CD4-positive, alpha-beta memory T cell (primary cell): ENCODE measurements at places on chromosomes 2 and 18.

GRCh38 chr2:9422321-9423099, 818 bp downstream of the ITGB1BP1 start:
- peak; percentile 31 for DNase-seq

DNA sequence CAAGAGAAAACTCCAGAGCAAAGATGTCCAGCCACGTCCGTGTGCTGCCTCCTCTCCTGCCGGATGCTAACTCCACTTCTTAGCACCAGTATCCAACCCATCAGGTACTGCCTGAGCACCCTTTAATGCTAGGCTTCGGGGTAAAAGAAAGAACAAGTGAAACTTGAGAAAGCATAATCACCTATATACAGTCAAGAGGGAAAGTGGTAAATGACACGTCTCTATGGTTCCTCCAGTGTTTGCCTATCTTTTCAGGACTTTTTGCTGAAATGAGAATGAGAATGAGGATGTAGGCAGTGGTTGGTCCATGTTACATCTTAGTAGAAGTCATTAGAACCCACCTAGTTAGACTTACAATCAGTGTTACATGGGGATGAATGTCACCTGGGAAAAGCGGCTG, 47.9 kb downstream of the EPHA4 start:
- DNase-seq = no peak

DNA sequence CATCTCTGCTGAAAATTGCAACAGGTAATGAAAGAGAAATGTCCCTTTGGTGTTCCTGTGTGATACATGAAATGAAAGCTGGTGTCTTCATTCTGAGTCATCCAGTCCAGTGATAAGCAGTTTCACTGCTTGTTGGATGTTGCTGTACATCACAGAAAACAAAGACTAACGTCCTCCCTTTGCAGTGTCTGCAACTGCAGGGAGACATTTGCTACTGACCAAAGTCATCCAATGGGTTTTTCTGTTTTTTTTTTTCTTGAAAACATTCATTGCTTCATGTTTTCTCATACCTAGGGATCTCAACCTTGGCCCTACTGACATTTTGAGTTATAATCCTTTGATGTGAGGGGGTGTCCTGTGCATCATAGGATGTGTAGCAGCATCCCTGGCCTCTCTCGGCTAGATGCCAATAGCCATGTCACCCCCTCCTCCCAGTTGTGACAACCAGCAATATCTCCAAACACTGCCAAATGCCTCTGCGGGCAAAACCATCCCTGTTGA, 63.6 kb upstream of the FZD5 start:
- no peak for DNase-seq

DNA sequence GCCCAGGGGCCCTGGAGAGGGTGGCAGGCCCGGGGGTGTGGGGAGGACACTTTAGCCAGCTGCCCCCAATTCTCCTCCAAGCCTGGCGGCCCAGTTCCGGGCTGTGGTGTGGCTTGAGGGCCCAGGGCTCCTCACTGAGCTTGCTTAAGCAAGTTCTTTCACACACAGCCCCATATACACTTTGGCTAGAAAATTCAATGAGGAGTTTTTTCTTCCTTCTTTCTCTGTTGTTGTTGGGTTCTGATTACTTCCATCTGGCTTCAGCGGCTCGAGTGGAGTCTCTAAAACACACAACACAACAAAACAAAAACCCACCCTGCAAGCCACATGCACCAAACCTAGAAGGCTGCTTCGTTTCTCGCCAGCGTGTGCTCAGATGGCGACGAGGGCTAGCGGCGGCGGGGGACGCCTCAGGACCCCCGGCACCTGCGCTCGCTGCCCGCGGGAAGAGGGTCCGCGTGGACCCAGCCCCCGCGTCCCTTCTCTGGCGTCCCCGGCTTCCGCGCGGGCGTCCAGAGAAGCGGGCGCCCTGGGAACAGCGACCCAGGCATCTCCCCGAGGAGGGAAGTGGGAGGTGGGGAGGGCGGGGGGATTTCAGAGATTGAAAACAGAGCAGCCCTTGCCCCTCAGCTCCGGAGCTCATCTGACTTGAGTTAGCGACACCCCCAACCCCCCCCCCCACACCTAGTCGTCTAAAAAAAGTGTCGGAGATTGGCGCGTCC, 577 bp upstream of the GLI2 start:
- no peak for DNase-seq

GRCh38 chr2:207902821-207903220, 122.5 kb downstream of the PLEKHM3 start:
- no peak for DNase-seq

GRCh38 chr2:216012830-216013079, 596 bp downstream of the MREG start:
- DNase-seq = no peak

DNA sequence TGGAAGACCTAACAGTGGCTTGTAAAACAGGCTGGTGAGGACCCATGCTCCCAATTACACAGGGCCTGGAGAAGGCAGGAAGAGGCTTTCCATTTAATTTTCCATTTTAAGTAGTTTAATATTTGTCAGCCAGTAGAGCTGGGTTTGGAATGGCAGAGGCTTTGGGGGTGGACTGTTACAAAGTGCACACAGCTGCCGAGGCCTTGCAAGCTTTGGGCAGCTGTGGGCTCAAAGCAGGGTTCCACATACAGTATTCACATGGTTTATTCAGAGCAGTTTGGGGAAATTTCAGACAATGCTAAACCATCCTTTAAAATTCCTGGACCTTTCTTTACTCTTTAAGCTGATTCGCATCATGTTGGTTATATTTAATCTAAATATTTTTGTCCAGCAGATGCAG, 132.6 kb downstream of the WDSUB1 start:
- DNase-seq = no peak

- no peak for DNase-seq
Observed at GRCh38 chr2:175151791-175152190, 16.2 kb downstream of the ATF2 start.

DNA sequence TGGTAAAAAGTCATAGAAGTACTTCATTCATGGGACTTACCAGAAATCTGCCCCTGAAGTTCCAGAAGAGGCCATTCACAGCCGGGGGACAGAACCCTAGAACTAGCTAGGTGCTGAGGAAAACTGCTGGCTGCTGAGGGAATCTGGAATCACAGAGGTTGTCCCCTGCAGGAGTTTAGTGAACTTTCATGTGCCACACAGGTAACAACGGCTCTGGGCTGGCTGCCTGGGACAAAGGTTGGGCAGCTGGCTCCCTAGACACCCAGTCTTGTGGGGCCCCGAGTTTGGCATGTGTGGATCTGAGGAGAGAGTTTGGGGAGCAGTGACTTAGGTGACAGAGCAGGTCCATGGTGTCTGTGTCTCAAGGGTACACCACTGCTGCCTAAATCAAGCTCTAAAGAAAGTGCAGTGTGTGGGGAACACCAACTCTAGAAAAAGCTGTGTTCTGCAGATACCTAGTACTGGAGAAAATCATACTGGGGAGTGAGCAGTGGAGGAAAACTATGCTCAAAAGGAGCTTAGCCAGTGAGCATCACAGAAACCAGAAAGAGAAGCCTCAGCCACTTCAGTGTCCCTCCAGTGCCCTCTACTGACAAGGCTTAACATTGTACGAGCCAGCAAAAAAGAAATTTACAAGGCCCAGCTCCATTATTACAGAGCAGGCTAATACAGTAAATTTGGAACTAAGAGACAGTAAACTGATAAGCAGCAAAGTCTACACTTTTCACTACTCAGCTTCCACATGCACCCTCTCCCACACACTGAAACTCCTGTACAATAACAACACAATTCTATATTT, 15.2 kb downstream of the GALNT3 start:
- DNase-seq = no peak

DNA sequence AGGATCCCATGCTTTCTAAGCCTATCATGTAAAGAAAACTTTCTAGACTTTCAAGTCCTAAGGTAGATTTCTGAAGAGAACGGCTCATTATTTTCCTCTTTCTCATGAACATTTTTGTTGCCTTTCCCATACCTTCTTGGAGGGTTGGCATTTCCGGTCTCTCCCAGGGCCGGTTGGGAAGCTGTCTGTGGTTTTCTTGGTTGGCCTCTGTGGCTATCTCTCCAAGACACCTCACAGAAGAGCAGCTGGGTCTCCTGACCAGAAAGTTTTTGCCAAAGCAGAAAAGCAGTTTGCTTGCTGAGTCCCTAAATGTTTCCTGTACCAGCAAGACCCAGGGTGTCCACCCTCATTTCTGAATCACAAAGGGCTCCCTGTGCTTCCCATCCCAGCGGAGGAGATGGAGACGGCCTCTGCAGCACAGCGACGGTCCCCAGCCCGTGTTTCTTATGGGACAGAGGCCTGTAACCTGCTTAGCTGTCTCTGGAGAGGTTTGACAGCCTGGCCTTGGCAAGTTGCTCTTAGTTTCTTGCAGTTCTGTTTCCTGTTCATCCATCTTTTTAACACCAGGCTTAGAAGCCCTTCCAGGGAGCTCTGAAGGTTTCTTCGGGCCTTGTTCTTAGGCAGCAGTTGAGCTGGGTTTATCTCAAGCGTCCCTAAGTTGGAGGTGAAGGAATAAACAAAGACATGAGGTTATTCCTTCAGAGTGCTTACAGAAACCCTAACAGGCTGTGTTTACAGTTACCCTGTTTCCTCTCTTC, 39.8 kb downstream of the GREB1 start:
- no peak for DNase-seq

GRCh38 chr2:119821266-119821665, 61.5 kb downstream of the PTPN4 start:
- no peak for DNase-seq

- no peak for DNase-seq
Observed at GRCh38 chr18:47260120-47260923, 8.9 kb upstream of the SKOR2 start.

GRCh38 chr2:63977904-63978303, 41.3 kb downstream of the VPS54 start:
- peak; percentile 22 for DNase-seq

- no peak for DNase-seq
Observed at GRCh38 chr18:49681387-49681786, 119.5 kb downstream of the LIPG start.

- DNase-seq = peak; percentile 43
Observed at GRCh38 chr18:42053188-42053781, 98.3 kb downstream of the PIK3C3 start.

- no peak for DNase-seq
Observed at GRCh38 chr2:187774551-187775071, 220.4 kb upstream of the TFPI start.

DNA sequence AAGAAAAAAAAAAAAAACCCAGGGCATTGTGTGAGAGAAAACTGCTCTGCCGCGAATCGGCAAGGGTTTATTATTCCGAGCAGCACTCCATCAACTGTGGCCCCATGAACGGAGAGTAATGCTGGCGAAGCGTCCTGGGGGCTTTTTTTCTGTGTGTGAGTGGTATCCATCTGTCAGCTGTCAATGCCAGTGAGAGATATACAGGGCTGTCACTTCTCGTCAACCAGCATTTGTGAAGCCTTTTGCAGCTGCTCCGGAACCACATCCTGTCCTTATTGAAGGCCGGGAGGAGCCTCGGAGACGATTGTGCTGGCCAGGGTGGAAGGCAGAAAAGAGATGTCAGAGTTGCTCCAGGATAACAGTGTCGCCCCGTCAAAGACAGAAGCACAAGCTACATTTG, 356.9 kb upstream of the SMIM21 start:
- DNase-seq = no peak

DNA sequence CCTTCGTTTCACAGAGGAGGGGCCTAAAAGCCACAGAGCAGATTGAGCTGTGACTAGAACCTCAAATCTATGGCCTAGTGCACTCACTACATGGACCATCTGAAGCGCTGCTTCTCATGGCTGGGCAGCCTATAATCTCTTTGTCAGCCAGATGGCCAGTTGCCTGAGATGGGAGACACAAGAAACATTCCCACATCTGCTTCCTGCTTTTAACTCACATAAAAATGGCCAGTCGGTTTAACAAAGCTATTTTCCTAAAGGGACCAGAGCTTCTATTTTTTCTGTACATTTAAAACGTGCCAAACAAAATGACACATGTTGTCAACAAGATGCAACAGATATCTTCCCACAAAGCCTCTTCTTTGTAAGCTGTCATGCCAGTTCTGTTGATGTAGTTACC, 173.8 kb downstream of the GFPT1 start:
- no peak for DNase-seq

DNA sequence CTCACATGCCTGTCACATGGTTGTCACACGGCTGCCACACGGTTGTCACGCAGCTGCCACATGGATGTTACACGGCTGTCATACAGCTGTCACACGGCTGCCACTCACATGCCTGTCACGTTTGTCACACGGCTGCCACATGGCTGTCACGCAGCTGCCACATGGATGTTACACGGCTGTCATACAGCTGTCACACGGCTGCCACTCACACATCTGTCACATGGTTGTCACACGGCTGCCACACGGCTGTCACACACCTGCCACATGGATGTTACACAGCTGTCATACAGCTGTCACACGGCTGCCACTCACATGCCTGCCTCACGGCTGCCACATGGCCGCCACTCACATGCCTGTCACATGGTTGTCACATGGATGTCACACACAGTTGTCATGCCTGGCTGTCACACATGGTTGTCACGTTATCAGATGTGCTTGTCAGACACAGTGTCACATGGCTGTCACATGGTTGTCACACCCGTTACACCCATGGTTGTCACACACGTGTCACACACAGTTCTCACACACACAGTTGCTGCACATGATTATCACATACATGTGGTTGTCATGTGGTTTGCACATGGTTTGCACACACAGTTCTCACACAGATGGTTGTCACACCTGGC, 19.4 kb downstream of the KCNG2 start:
- no peak for DNase-seq

DNA sequence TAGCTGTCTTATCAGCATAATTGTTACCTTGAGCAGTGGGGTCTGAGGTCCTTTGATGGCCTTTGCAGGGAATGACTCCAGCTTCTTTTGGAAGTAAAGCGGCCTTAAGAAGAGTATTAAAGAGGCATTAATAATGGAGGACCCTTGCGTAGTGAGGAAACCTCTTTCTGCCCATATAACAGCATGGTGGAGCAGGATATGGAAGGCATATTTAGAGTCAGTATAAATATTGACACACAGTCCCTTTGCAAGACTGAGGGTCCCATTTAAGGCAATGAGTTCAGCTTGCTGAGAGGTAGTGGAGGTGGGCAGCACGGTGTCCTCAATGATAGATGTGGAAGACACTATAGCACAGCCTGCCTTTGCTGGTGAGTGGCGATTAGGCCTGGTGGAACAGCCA, 32.7 kb downstream of the NCL start:
- DNase-seq = no peak

DNA sequence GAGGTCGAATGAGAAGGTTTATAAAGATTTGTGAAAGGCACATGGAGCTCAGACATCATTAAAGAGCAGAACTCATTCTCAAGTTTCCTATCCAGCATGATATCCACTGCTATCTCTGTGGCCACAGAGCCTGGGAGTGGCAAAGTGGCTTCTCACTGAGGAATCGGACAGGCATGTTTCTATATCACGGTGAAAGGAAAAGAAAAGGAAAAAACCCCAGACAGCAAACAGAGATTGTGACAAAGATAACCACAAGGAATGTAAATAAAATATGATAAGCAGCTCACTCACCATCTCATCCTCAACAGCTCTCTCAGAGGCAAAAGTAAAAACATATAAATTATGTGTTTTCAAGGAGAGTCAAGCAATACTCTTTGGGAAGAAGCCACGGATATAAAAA, 2.5 kb downstream of the PID1 start:
- no peak for DNase-seq

DNA sequence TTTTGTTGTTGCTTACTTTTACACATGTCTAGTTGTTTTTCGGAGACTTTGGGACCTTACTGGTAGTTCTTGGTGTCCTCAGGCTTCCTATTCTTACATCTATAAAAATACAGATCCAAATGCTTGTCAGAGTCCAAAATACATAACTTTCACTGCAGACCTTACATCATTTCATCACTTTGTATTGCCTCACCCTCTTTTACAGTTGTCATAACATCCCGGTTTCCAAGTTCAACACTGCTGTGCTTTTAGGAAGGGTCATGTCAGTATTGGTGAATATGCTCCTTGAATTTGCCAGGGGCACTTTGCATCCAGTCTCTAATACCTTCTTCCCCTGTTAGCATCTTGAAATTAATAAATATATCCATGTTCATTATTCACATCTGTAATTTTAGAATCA, 518.2 kb upstream of the RAB12 start:
- DNase-seq = no peak
